HS-27A (cell line): ENCODE measurements at places on chromosomes 6 and 20.

DNA sequence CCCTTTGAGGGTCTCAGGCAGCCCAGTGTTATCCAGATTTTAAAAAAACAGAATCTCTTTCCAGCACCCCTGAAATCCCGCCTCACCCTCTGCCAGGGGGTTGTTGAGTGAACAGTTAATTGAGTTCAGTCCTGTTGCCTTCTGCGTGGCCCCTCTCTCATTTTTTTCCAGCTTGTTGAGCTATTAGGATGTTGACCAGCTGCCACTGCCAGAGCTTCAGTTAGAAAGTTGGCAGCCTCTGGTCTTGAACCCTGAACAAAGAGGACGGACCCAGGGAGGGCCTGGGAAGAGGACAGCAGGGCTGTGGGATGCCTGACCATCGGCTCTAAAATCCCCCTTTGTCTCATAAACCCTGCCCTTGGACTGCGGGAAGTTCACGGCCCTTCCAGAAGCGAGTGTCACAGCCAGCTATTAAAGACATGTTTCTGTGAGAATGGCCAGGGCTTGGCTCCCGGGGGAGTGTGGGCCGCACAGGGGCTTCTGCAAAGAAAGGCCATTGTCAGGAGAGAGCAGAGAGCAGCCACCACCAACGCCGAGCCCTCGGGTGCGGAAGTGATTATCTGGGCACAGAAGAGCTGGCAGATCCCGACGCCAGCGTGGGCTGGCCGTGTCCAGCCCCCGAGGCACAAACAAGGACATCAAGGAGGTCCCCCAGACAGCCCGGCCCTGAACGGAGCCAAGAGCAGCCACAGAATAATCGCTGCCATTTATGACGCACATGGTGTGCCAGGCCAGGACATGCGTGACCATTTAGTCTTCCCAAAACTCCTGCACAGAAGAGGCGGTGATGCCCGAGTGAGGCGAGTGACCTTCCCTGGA, 189.0 kb downstream of the ANKRD60 start:
- no peak for DNase-seq

- DNase-seq = no peak
Measured at GRCh38 chr6:109979033-109979921, 1.2 kb downstream of the GPR6 start.

DNA sequence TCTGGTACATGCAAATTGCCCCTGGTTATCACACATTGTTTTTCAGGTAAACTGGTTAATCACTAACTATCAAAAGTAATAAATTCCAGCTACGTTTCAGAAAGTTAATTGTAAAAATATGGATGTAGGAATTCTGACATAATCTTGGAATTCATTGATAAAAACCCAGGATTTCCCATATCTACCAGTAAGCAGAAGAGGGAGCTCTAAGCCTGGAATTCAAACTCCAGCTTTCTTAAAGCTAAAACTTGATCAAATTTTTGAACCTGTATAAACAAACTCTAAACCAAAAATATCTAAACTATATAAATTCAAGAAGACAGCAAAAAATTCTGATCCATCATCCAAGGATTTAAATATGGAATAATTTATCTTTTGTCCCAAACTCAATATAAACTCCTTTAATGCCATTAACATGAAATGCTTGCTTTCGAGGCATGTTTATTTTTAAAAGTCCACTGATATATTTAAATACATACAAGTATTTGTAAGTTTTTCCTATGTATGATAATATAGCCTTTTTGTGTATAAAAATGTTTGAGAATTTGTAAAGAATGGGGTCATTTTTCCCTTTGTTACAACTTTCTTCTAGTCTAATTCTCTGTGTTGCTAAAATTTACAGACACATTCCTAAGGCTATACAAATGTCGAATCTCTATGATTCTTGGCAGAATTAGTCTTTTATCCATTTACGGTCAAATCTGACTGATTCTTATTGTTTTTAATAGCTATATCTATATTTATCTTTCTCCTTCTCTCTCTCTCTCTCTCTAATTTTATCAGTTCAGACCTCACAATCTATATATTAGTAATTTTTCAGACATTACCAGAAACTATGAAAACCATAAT, 91.4 kb upstream of the RNF217 start:
- no peak for DNase-seq

DNA sequence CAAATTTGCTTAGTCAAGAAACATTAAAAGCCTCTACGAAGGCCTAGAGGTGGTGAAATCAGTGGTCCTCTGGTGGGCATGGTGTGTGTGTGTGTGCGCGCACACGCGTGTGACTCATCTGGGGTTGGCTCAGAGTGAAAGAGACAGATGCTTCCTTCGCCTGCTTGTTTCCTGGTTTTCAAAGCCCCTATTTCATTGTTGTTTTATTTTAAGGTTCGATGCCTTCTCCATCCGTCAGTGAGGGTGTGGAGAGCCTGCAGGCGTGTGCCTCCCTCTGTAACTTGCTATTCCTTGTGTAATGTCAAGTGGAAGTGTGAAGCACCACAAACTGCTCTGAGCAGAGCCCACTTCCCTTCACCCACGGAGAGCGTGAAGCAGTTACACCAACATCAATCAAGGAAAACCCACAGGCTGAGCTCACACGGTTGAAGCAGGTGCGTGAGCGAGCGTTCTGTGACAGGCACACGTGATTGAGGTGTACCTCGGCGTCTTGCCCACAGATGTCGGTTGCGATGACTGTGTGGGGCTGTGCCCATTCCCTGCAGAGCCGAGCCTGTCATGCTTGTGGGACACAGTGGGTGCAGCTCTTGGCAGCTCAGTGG, 233.9 kb downstream of the PRL start:
- no peak for DNase-seq

GRCh38 chr6:81166770-81167169, 585.7 kb downstream of the TENT5A start:
- DNase-seq = no peak

GRCh38 chr6:30829033-30829432, 55.3 kb upstream of the DDR1 start:
- no peak for DNase-seq

DNA sequence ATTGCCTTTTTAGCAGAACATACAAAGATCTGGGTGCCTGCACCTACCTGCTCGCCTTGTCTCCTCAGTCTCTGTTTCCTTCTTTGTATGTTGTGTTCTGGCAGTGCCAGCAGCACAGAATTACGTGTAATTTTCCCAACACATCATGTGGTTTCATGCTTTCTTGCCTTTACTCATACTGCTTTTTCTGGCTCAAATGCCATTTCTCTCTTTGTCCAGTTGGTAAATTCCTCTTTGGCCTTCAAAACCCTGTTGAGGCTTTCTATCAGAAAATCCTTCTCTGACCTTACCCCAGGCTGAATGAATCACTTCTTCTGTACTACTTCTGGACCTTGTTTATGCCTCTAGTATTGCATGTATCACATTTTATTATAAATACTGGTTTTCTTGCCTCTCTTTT, 31.8 kb downstream of the L3MBTL3 start:
- no peak for DNase-seq

DNA sequence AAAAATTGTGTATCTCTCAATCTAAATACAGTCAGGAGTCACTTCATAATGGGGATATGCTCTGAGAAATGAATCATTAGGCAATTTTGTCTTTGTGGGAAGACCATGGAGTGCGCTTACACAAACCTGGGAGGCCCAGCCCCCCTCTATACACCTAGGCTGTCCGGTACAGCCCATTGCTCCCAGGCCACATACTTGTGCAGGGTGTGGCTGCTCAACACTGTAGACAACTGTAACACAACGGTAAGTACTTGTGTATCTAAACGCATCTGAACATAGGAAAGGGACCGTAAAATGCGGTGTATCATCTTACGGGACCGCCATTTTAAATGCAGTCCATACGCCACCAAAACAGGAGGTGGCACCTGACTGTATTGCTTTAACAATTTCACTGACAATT, 58.0 kb upstream of the FRMD1 start:
- no peak for DNase-seq

DNA sequence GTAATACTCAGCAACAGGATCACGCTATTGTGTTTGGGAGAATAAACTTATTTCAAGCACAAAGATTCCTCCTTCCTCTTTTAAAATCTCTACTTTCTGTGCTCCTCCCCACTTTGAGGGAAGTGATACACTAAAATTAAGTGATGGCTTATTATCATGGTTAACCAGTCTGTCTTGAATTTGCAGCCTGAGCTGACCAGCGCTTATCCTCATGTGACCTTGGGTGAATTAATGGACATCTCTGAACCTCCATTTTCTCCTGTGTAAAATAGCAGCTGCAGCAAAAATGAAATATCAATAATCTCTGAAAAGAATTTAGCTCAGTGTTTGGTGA, 222.6 kb downstream of the BCAS1 start:
- DNase-seq = no peak

GRCh38 chr6:136763255-136763654, 29.0 kb downstream of the MAP3K5 start:
- DNase-seq = no peak
